Effector memory CD8-positive, alpha-beta T cell (primary cell): ENCODE measurements at places on chromosomes 7 and 10.

DNA sequence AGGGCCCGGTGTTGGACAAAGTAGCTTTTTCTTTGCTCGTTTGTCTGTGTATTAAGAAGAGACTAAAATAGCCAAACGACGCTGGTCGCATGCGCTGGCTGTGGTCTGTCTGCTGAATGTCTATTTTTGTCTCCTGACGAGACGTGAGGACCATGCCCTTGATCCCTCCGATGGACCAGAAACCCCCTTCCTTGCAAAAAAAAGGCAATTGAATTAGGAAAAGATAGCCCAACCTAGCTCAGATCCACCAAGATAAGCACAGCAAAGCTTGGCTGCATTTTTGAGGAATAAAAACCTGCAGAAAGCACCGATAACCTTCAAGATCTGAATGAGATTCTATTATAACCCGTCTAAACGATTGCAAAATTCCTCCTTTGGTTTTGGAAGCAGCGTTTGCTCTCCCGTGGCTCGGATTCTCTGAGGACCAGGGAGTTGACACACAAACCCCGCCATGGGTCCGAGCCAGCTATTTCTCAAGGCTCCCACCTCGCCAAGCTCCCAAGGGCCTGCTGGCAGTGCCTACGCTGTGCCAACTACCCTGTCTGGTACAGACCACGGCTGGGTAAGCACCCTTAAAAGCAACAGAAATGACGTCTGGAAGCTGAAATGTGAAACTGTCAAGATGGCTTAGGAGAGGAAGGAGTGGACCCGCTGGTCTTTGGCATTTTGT lies 17.7 kb upstream of the TTYH3 start:
- peak overlapping the region; percentile 28 for H3K27ac ChIP-seq
- H3K4me1 ChIP-seq = no peaks in the 10 kb centered on the region
- DNase-seq = no peak
- H3K4me3 ChIP-seq = no peak overlapping the region

GRCh38 chr7:151249034-151249731 lies 689 bp upstream of the SMARCD3 start:
- peaks cover 24% of the 10 kb centered on the region for H3K4me1 ChIP-seq
- no peak for DNase-seq
- H3K36me3 ChIP-seq = peaks cover 4% of the 10 kb centered on the region
- H3K4me3 ChIP-seq = peak overlapping the region; percentile 79

GRCh38 chr7:128090492-128090891 lies 59.3 kb upstream of the LRRC4 start:
- no peak overlapping the region for H3K27ac ChIP-seq
- no peak for DNase-seq
- H3K4me1 ChIP-seq = peaks cover 4% of the 10 kb centered on the region
- peaks cover 33% of the 10 kb centered on the region for H3K36me3 ChIP-seq

DNA sequence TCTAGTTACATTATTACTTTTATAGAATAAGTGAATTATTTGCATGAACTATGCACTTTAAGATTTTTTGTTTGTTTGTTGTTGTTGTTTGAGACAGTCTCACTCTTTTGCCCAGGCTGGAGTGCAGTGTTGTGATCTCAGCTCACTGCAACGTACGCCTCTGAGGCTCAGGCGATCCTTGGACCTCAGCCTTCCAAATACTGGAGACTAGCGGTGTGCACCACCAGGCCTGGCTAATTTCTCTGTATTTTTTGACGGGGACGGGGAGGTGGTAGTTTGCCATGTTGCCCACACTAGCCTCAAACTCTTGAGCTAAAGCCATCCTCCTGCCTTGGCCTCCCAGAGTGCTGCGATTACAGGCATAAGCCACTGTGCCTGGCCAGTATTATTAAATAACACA lies 29.2 kb downstream of the KCND2 start:
- H3K4me3 ChIP-seq = no peak overlapping the region
- no peaks in the 10 kb centered on the region for H3K4me1 ChIP-seq
- H3K27ac ChIP-seq = no peak overlapping the region
- H3K36me3 ChIP-seq = no peaks in the 10 kb centered on the region

DNA sequence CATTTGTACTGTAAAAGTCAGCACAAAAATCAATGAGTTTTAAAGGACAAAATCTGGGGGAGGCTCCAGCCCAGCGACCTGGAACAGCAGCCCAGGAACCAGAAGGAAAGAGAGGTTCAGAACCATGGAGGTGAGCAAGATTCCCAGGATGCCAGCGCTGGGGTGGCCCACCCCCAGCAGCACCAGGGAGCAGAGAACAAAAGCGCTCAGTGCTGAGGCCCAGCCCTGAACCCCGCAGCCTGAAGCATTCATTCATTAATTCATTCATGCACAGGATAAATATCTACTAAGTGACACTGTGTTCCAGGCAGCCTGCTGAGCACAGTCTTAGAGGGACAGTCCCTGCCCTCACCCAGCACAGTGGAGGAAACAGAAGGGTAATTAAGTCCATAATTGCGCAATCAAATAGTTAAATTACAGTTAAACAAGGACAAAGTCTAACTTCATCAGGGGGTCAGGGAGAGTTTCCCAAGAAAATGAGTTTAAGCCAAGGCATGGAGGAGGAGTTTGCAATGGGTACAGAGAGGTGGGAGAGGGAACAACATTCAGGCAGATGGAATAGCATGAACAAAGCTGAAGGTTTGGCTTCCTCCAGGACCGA lies 202.3 kb downstream of the GRID1 start:
- peaks cover 11% of the 10 kb centered on the region for H3K27me3 ChIP-seq
- no peak for DNase-seq

DNA sequence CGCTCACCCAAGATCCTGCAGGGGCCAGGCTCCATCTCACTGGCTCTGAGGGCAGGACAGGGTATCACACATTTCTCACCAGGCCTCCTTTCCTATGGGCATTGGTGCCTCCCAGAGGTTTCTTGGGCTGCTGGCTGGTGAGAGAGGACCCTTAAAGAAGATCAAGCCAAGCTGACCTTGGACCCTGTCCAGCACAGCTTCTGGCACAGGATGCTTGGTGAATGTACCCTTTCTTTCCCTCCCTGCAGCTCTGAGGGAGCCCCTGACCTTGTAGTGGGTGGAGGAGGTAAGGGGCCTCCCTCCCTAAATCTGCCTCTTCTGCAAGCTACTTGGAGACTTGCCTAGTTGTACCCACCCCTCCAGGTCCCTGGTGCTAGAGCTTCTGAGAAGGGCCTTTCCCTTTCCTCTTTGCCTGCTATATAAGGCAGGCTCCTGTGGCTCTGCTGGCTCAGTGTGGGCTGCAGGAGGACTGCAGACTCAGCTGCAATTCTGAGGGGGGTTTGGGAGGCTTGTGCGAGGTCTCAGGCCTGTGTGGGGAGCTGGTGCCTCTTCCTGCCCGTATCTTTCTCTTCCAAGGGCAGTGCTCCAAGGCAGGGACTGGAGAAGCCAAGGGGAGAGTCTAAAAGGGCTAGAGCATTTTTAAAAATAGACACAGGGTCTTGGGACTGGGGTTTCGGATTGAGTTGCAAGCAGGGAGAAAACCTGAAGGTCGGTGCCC lies 11.7 kb upstream of the TRIM8 start:
- no peak for DNase-seq
- H3K27ac ChIP-seq = peak overlapping the region; percentile 73
- H3K4me1 ChIP-seq = peaks cover 21% of the 10 kb centered on the region
- peak overlapping the region; percentile 21 for H3K4me3 ChIP-seq

GRCh38 chr7:23299770-23300300 lies 696 bp downstream of the MALSU1 start:
- peaks cover 31% of the 10 kb centered on the region for H3K4me1 ChIP-seq
- peaks cover 10% of the 10 kb centered on the region for H3K27me3 ChIP-seq
- H3K4me3 ChIP-seq = peak overlapping the region; percentile 86
- DNase-seq = no peak
- peaks cover 27% of the 10 kb centered on the region for H3K36me3 ChIP-seq
- peak overlapping the region; percentile 93 for H3K27ac ChIP-seq

DNA sequence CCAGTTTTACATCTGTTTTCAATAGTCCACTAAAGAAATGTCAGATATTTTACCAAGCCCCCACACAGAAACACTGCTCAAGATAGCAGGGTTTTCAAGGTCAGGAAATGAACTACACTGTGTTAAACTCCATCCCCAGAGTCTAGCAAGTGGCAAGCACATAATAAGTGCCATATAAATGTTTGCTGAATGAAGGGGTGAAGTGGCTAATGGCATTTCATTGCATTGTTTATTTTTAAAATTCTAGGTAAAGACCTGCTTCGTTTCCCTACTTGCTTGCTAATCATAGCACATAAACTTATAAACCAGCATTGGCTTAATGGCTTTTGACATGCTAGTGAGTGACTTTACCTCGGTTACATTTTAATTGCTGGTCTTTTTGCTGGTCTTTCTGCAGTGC lies 322.6 kb downstream of the GRID1 start:
- peaks cover 24% of the 10 kb centered on the region for H3K4me1 ChIP-seq
- no peak overlapping the region for H3K27ac ChIP-seq
- no peak overlapping the region for H3K4me3 ChIP-seq

GRCh38 chr10:124010024-124010423 lies 83.4 kb downstream of the CHST15 start:
- no peak overlapping the region for H3K27ac ChIP-seq
- no peaks in the 10 kb centered on the region for H3K4me1 ChIP-seq
- no peak overlapping the region for H3K4me3 ChIP-seq
- H3K36me3 ChIP-seq = peaks cover 8% of the 10 kb centered on the region
- DNase-seq = no peak

GRCh38 chr10:55629793-55630490 lies 731.1 kb downstream of the ZWINT start:
- H3K36me3 ChIP-seq = no peaks in the 10 kb centered on the region
- H3K27ac ChIP-seq = no peak overlapping the region
- no peaks in the 10 kb centered on the region for H3K4me1 ChIP-seq
- H3K4me3 ChIP-seq = no peak overlapping the region
- DNase-seq = no peak
- peaks cover 5% of the 10 kb centered on the region for H3K27me3 ChIP-seq

DNA sequence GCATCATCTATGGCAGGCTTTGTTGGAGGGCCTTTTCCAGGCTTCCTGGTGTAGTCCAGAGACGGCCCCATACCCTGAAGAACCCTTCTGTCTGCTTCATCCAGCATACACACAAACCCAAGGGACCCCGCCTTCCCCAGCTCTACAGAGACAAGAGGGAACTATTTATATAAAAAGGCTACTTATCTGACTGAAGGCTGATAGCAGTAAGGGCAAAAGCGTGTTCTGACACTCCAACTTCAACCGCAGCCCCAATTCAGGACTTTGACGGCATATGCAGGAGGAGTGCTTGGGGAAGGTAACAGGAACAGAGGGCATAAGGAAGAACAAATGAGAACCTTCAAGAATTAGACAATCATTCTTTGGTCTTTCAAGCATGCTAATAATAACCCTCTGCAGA lies 21.0 kb downstream of the GNA12 start:
- H3K4me1 ChIP-seq = peaks cover 24% of the 10 kb centered on the region
- DNase-seq = no peak
- no peaks in the 10 kb centered on the region for H3K36me3 ChIP-seq
- no peak overlapping the region for H3K4me3 ChIP-seq
- no peak overlapping the region for H3K27ac ChIP-seq
- H3K27me3 ChIP-seq = no peaks in the 10 kb centered on the region

- H3K4me1 ChIP-seq = no peaks in the 10 kb centered on the region
- DNase-seq = no peak
- H3K4me3 ChIP-seq = no peak overlapping the region
- H3K27me3 ChIP-seq = peaks cover 11% of the 10 kb centered on the region
- H3K36me3 ChIP-seq = no peaks in the 10 kb centered on the region
These were observed 293.0 kb upstream of the AKR1E2 start for GRCh38 chr10:4532976-4533375.

GRCh38 chr10:10330418-10330817 lies 687.3 kb upstream of the CELF2 start:
- H3K4me3 ChIP-seq = no peak overlapping the region
- H3K36me3 ChIP-seq = no peaks in the 10 kb centered on the region
- DNase-seq = no peak

DNA sequence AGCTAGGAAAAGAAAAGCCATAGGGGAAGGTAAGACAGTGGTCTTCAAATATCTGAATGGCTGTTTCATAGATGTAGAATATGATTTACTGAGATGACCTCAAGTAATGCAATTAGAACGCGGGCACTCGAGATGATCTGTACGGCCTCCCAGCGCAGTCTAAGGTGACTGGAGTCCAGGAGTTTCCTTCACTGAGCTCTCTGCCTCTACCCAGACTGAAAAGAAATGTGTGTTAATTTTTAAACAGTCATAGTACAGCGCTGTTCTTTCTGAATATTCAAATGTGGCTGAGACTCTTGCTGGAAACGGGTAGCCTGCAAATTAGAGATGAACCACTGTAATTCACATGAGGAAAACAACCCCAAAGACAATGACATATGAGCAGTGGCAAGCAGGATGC lies 562.4 kb upstream of the AUTS2 start:
- H3K4me1 ChIP-seq = no peaks in the 10 kb centered on the region
- H3K4me3 ChIP-seq = no peak overlapping the region
- no peak overlapping the region for H3K27ac ChIP-seq

- no peak for DNase-seq
- no peak overlapping the region for H3K27ac ChIP-seq
- H3K27me3 ChIP-seq = peaks cover 16% of the 10 kb centered on the region
- H3K4me1 ChIP-seq = no peaks in the 10 kb centered on the region
These were observed 35.9 kb downstream of the DENND2A start for GRCh38 chr7:140604760-140605159.

- H3K36me3 ChIP-seq = peaks cover 18% of the 10 kb centered on the region
- H3K4me3 ChIP-seq = peak overlapping the region; percentile 51
- peaks cover 36% of the 10 kb centered on the region for H3K4me1 ChIP-seq
These were observed 16.8 kb downstream of the GIMAP5 start for GRCh38 chr7:150753826-150754603.

DNA sequence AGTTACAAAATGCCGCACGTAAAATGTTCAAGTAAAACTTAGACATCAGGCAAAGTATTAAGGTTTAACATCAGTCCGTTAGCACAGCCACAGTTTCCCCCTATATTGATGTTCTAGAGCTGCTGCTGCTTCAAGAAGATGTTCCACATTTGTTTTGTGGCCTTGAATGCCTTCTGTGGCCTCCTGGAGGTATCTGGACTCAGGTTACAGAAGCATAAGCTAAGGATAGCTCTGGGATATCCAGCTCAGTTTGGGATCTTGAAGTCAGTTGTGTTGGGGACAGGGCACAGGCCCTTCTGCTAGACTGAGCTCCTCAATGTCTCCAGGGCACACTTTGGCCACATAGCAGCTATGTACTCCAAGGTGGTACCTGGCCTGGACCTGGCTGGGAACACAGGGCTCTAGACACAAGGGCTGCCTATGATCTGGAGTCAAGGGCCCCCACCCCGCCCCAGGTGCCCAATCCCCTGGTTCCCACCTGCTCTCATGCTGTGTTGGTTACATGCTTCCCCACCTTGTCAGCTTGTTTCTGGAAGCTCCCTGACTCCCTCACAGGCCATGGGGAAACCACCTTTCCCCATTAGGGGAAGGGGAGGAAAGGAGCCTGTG lies 4.7 kb downstream of the PYROXD2 start:
- no peak for DNase-seq
- no peaks in the 10 kb centered on the region for H3K27me3 ChIP-seq
- no peak overlapping the region for H3K4me3 ChIP-seq
- H3K36me3 ChIP-seq = peaks cover 7% of the 10 kb centered on the region
